CD4-positive, alpha-beta T cell treated with Interleukin-2 at 100 ng/mL for 4 hours (primary cell): ENCODE measurements at places on chromosomes 12 and 14.

- no peak for DNase-seq
These were observed 651.6 kb upstream of the LRFN5 start for GRCh38 chr14:40955131-40955505.

- no peak for DNase-seq
These were observed 105.8 kb downstream of the PAH start for GRCh38 chr12:102811110-102811737.

DNA sequence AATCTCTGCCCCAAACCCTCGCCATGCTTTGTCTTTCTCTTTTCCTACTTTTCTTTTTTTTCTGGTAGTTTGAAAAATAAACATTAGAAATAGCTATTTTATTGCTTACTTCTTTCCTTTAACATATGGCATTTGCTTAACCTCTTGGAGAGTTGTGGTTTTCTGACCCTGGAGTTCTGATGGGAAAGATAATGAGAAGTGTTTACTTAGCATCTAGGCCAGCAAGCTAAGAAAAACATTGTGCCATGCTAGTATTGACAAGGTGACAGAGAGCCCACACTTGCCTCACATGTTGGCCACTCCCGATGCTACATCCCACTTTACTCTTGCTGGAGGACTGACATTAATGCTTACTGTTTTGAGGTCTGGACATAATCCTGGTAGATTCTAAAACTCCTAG is 886.2 kb downstream of the DIO2 start:
- no peak for DNase-seq

DNA sequence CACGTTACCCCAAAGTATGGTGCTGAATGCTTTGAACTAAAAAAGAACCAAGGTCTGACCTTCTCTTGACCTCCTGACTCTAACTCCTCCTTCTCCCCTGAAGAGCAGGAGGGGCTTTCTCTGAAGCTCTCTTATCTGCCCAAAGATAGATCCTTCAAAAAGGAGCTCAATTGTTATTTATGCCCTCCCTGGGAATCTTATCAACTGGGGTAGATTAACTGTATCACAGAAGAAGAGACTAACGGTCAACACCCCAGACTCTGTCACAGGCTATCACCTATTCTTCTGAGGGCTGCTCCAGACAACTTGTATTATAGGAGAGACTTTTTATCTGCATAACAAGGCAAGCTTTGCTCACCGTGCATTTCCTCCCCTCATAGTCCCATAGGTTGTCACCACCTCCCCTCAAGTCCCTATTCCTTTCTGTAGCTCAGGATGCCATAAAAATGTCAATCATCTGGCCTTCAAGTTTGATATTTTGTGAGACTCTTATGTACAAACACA is 86.6 kb downstream of the PAPLN start:
- no peak for DNase-seq
